ENCODE measurements at places on chromosomes 6 and 20.

DNA sequence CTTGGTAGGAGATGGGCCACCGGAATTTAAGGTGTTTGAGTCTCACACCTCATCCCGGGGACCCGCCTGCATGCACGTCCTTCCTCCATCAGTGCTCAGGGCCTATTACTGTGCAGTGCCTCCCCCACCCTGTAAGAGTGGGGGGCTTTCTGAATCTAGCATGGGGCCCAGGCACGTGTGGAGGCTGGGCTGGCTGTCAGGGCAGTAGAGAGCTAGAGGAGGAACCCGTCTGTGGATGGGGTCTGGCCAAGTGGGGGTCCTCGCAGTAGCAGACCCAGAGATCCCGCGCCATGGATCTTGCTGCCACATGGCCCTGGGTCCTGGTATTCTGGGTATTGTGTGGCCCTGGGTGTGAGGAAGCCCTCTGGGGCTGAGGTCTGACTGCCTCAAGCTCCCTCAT lies 42.9 kb downstream of the SRC start:
- no peak for DNase-seq

DNA sequence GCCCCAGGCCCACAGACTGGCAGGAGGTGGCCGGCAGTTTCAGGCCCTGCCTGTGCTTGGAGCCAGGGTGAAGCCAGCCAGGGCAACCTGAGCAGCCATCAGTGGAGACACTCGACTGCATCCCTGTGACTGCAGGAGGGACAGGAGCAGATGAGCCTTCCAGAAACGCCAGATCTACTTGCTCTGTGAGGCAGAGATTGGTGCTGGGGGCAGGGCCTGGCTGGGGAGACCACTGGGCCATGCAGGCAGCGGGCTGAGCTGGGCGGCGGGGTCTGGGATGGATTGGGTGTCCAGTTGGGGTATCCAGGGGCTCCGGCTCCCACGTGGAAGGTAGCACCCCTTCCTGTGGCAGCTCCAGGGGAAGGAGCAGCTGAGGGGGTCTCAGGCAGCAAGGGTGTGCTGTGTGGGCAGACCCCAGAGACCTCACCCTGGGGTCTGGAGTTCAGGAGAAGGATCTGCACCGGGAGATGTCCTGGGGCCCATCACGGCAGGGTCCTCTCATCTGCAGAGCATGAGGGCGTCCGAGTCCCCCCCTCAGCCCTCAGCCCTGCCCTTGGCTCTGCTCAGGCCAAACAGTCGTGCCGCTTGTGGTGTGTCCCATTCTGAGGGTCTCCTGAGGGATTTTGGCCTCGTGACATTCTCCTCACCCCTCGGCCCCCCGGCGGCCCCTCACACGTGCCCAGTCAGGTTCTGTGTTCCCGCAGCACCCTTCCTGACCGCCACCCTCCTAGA lies 334.9 kb downstream of the TAF4 start:
- no peak for DNase-seq

- DNase-seq = no peak
Observed at GRCh38 chr6:81929828-81930227, 177.3 kb upstream of the TENT5A start.

DNA sequence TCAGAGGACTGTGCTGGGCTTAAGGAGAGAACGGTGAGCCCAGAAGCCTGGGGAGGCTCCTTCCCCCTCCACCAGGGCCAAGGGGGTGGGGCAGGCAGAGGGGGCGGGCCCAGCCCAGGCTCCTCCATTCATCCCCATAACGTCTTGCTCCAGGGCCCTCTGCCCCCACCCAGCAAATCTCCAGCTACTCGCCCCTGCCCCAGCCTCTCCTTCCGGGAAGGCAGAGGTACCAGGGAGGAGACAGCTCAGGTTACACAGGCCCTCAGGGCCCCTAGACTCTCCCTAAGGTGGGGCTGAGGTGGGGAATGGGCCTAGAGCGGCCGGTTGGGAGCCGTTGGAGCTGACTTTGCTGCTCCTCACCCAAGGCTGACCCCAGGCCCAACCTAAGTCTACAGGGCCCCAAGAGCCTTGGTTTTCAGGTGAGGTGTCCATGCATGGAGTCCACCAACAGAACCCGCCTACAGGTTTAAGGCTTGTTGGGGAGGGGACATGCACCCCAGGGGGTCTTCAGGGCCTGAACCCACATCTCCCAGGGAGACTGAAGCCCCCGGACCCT lies 1.2 kb downstream of the LAMA5 start:
- DNase-seq = no peak

- DNase-seq = no peak
Observed at GRCh38 chr6:140209775-140210174, 835.3 kb upstream of the CITED2 start.

DNA sequence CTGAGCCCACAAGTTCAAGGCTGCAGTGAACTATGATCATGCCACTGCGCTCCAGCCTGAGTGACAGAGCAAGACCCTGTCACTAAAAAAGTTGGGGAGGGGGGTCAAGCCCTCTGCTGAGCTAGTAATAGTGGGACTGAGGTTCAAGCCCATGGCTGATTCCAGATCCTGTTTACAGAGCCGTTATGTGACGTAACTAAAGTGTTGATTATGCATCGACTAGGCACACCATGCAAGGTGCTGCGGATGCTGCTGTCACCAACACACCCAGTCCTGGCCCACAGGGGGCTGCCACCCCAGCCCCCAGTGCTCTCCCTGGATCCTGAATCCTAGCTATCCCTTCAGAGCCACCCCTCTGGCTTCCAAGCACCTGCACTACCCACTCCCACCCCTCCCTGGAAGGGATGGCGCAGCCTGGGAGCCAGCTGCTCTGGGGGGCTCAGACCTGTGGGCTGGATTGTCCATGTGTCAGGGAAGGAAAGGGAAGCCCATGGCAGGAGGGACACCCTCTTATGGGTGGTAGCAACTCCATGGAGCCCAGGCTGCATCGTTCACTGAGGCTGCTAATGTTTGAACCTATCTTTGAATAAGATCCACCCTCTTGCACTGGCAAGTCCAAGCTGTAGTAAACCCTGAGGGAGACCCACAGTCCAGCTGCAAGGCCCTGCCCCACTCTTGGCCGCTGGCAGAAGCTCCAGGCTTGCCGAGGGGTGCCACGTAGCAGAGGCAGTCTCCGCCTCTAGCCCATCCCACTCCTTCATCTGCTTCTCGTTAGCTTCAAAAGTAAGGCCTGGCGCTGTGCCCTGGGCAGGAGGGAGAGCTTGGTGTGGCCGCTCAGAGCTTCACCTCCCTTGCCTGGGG lies 95.0 kb downstream of the SNX5 start:
- DNase-seq = peak; percentile 62

GRCh38 chr20:49497398-49497669 lies 14.9 kb upstream of the KCNB1 start:
- DNase-seq = no peak

- DNase-seq = peak; percentile 39
Observed at GRCh38 chr6:41940759-41941279, 789 bp downstream of the CCND3 start.
